ENCODE measurements at places on chromosomes 4 and X.

GRCh38 chr4:82780752-82781231 is 17.8 kb downstream of the SCD5 start:
- DNase-seq = no peak

DNA sequence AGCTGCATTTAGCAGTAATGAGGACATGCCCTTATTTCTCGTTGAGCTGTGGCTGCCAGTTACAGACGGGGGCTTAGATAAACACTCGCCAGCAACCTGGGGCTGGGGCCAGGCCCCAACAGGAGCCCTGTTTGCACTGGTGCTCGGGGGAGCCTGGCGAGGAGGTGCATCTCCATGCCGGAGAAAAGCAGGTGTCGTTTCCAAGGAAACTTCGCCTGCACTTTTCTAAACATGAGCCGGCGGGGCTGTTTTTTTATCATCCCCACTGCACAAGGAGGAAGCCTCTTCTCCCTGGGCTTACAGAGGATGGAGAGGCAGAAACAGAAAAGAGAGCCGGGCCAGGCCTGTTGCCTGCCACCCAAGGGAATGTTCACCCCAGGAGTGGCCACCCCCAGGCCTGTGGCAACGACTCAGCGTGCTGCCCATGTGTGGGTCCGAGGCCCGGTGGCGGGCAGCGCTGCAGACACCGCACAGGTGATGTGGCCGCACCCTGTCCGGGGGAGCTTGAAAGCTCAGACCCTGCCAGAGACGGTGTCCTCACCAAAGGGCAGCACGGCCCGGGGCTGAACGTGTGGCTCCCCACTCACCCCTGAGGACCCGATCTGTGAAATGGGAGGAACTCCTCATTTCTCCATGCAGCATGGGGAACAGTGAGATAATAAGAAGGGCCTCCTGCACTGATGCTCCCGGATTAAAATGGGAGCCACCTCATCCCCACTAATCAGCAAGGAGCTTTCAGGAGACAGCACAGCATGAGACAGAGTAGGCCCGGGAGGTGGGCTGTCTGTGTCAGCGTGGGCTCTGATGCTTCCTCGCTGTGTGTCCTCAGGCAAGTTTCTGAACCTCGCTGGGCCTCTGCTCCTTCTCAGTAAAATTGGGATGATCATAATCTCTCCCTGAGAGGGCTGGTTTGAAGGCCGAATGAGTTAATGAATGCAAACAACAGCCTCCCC is 33.8 kb upstream of the ADRA2C start:
- DNase-seq = no peak

GRCh38 chr4:183200453-183200852 is 101.4 kb downstream of the WWC2 start:
- DNase-seq = no peak

DNA sequence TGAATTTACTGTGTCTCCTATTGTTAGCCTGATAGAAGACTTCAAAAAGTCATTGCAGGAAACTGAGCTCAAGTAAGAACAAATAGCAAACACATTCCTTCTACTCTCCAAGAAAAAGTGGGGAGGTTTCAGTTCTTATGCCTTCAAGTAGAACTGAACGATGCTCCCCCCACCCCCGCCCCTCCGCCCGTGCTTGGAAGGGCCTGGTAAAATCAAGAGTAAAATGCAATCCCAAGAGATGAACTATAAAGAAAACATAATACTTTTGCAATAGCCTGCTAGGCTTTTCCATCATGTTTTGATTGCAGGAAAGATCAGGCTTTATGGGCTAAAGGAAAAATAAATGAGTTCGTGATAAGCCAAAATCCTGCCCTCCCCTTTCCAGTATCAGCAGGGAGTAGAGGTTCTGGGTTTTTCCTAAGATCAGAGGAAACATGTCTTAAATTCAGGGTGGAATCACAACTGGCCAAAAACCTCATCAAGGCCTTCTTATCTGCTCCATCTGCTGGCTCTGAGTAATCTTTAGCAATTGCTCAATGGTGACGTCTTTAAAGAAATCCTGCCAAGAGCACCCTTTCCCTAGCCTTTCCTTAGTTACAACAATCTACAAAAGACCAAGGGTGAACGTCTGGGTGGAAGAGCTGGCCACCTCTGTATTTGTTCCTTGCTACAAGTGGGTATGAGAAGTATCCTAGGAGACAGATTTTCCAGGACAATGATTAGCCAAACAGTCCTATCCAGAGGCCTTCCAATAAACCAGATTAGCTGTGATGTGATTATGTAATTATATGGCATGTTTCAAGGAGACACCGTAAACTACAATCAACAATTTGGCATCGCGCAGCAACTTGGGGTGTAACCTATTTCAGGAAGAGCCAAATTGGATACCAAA is 66.3 kb upstream of the FAM9C start:
- DNase-seq = no peak

GRCh38 chr4:93373893-93374860 is 454.4 kb upstream of the ATOH1 start:
- DNase-seq = no peak

GRCh38 chr4:139887962-139888735 is 222.5 kb downstream of the MGST2 start:
- DNase-seq = no peak

DNA sequence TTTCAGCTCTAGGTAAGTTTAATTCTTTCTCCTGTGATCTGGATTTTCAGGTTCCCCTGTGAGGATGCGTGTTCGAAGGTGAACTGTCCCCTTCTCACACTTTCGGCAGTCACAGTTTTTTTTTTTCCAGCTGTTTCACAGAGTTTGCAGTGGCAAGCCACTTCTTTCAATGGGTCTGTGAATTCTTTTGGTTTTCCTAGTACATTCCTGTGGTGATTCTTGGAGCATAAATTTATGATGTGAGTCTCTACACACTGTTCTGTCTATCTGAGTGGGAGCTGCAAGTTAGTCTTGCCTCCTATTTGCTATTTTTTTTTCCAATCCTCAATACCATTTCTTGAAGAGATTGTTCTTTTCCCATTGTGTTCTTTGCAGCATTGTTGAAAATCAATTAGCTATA is 595.5 kb downstream of the RAPGEF2 start:
- DNase-seq = no peak

DNA sequence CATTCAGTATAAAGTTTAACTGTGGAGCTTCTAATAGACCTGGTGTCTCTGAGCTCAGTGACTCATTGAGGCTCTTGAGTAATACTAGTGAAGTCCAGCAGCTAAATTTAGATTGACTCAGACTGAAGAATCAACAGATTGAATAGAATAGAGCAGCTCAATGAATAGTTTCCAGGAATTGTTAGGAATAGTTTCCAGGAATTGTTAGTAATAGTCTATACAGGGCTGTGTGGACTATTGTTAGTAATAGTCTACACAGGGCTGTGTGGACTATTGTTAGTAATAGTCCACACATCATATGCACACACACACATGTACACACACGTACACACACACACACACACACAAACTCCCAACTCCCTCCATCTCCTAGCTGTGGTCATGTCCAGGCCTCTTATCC is 3.0 kb downstream of the GIMD1 start:
- no peak for DNase-seq

- DNase-seq = no peak
These were observed 21.7 kb upstream of the CSN1S1 start for GRCh38 chr4:69909195-69909594.

- no peak for DNase-seq
These were observed 201.2 kb downstream of the NPNT start for GRCh38 chr4:106096454-106096853.

All from cortex of kidney (tissue), 1 donor.